ENCODE measurements at places on chromosomes 5 and 9.

- no peak for DNase-seq
Observed at GRCh38 chr5:138649775-138650174, 74.6 kb upstream of the HSPA9 start.

- no peak for DNase-seq
Observed at GRCh38 chr9:126606483-126606870, 7.3 kb upstream of the LMX1B start.

GRCh38 chr9:99921875-99922710 lies 15.6 kb downstream of the STX17 start:
- DNase-seq = no peak

DNA sequence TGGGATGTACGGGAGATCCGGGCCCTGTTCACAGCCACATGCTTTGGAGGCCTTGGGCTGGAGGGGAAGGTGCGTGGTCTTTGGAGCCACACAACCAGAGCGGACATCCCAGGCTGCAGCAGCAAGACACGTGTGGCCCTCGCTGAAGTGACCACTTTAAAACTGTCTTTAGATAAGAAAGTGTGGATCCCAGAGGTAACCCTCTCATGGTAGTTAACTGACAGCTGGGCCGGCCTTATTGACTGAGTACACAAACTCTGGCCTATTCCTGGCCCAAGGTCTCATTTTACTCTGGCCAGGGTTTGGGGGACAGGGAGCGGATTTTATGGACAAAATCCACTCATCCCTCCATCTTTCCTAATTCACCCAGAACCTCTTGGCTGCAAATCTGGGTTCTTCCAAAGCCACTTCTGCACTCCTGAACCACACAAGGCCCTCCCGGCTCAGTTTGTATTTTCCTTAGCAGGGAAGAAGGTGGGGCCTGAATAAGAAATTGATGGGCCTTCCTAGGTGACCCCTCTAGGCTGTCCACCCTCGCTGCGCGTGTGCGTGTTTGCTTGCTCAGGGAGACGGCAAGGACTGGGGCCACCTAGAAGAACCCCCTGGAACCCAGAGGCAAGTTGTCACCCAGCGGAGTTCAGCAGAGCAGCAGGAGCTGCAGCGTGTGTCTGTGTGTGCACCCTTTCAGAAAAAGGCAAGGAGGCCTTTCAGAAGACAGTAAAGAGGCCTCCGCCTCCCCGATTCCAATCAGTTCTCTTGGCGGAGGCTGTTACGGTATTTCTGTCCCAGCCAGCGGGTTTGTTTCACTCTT lies 73.3 kb upstream of the ORM1 start:
- DNase-seq = no peak

All from Calu3 (cell line).